Right hindlimb (tissue), 1 donor: ENCODE measurements at places on chromosomes 4 and X.

- no peak for DNase-seq
These were observed 242.0 kb downstream of the RAPGEF2 start for GRCh38 chr4:159344877-159345276.

- DNase-seq, result no peak
These were observed 239.9 kb downstream of the MAML3 start for GRCh38 chr4:139913995-139914598.

DNA sequence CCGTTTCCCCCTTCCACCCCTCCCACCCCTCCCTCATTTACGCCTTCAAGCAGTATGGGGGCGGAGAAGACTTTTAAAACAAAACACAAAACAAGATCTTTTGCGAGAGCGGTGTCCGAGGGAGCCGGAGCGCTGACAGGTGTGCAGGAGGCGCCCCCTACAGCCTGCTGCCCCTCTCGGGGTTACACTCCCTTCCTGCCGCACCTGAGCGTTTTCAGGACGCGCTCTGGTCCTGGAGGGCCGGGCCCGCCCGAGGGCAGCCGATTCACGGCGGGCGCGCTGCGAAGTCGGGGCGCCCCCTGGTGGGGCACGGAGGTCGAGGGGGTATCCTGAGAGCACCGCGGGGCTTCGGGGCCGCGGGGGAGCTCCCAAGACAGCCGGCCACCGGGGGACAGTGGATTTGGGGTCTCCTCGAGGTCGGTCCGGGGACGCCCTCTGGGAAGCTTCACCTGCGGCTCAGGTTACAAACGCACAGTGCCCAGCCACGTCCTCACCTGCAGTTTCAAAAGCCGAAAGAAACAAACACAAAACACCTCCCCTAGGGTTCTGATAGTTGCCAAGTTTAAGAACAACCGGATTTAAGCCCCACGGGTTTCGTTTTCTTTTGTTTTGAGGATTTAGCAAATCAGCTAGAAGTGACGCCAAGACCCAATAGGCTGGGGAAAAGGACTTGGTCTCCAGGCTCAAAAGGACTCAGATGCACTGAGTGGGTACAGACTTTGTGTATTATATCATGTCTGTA, 8.0 kb upstream of the NEUROG2 start:
- DNase-seq, result peak; percentile 57

DNA sequence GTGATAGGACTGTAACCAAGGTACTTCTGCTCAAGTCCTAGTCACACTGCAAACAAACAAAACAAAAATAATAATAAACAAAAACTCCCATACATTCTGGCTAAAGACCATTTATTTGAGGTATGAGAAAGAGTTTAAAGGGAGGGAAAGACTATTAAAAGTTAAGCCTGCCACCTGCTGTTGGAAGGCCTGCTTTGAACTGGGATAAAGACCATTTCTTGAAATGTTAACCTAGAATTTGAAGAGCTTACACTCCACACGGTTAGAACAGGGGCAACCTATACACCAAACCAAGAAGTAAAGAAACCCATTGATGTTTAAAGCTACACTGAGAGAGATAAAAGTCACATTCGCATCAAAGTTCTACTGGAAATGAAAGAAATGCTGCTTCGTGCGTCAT, 548.7 kb upstream of the DIPK2B start:
- DNase-seq, result no peak
